GM12865 (cell line): ENCODE measurements at places on chromosomes 4 and X.

DNA sequence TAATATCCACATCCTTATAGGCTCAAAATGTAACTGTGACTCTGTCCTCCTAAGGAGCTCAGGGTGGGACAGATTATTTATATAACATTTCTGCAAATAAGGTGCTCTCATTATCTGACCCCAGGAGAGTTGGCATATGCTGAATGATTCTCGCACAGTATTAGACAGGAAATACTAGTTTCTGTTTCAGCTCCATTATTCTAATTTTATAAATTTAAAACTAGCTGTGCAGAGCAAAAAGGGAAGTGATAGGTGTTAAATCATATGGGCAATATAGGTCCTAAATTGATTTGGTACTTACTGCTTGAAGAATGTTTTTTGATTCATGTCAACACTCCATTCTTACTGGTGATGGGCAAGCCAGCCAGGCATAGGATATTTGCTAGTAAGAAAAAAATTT lies 141.5 kb downstream of the GLRA2 start:
- DNase-seq = peak; percentile 29

GRCh38 chr4:74504212-74504611 lies 59.3 kb downstream of the AREG start:
- DNase-seq = no peak

GRCh38 chr4:131430302-131430701 lies 1718.8 kb upstream of the PCDH10 start:
- peak; percentile 62 for DNase-seq

GRCh38 chr4:38078590-38079421 lies 118.6 kb downstream of the PTTG2 start:
- peak; percentile 42 for DNase-seq

GRCh38 chrX:82816001-82816400 lies 692.1 kb upstream of the POU3F4 start:
- no peak for DNase-seq
